ENCODE measurements at places on chromosomes 7 and 10.

DNA sequence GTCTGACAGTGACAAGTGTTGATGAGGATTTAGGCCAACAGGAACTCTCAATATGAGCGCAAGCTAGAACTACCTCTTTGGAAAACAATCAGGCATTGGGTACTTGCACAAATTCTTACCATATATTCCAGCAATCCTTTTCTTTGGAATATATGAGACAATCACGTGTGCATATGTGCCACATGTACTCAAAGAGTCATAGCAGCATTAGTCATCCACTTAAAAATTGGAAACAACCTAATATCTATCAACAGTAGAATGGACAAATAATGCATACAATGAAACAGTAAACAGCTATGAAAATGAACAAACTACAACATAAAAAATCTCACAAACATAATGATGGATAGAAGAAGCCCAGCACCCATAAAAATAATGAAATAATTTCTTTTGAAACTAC is 179.7 kb downstream of the GLI3 start:
- DNase-seq = no peak

DNA sequence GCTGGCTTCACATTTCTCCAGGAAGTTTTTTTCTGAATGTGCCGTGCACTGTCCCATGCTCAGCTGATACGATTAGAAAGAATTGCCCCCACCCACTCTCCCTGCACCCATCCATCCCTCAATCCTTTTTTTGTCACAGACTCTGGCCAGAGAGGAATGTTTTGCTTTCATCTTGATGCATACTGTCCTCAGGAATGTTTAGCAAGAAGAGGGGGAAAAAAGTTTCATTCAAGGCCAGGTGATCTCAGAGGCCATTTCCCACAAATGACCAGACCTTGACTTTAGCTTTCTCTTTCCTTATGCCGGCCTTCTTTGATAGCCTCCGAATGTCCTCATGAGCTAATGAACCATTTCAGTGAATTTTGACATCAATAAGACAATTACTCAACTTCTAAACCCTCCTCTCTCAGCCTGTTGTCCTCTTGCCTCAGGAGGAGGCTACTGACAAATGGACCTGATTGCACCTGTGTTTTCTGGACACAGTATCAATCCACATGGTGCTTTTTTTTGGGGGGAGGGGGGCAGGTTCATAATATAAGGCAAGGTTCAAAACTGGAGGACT is 105.0 kb upstream of the KLF6 start:
- no peak for DNase-seq

- DNase-seq = no peak
Observed at GRCh38 chr10:97974526-97975525, 55.6 kb downstream of the CRTAC1 start.

- no peak for DNase-seq
Observed at GRCh38 chr10:11440250-11441150, 170.9 kb downstream of the USP6NL start.

- DNase-seq = no peak
Observed at GRCh38 chr10:62082729-62083411, 181.4 kb downstream of the ARID5B start.

DNA sequence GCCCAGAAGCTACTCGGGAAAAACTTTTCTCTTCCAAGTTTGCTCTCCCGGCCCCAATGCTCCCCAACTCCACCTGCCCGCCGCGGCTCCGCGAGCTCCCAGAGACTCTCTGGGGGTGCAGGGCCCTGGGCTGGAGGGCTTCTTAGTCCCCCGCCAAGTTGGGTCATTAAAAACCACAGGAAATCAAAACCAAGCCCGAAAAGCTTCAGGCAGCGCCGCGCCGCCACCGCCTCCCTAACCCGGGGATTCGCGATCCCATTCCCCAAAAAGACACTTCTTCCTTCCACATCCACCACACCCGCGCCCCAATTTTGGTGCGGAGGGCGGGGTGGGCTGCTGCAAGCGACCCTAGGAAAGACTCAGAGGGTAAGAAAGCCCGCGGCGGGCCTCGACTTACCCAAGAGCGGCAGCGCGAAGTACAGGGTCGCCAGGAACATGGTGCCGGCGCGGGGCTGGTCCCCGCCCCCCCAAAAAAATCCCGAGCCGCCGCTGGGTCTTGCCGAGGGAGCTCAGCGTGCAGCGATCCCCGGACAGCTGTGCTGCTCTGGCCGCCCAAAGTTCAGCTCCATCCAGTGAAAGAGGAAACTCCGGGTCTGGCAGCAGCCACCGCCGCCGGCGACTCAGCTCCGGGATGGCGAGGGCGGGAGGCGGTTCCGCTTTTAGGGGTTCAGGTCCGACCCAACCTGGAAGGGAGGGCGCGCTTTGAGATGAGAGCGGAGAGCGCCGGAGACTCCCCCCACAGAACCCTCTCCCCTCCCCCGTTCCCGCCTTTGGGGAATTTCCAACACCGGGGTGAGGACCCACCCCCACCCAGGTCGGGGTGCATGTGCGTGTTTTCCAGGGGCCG is 1.2 kb downstream of the GFRA1 start:
- no peak for DNase-seq

GRCh38 chr7:3241686-3242258 is 59.3 kb upstream of the SDK1 start:
- no peak for DNase-seq

DNA sequence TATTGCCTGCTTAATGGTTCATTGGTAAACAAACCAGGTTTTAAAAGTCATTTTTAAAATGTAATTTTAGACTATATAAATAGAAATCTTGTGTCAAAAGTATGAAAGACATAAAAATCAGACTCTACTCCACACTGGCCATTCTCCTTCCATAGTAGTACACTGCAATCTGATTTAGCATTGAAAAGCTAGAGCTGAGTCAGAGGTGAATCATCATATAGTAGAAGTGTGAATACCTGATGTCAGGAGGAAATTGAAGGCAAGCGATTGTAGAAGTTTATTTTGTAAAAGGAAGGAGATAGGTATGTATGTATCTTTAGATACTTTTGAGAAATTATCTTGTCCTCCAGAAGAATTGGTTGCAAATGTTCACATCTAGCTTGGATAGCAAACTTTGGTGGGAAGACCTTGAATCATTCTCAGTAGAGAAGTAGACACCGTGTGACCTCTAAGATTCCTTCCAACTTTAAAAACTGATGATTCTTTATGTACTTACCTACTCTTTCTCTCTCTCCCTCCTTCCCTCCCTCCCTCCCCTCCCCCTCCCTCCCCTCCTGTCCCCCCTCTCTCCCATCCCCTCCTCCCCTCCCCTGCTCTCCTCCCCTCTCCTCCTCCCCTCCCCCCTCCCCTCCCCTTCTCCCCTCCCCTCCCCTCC is 88.1 kb downstream of the BTAF1 start:
- no peak for DNase-seq

GRCh38 chr10:80870282-80870681 is 332.6 kb downstream of the SH2D4B start:
- no peak for DNase-seq

DNA sequence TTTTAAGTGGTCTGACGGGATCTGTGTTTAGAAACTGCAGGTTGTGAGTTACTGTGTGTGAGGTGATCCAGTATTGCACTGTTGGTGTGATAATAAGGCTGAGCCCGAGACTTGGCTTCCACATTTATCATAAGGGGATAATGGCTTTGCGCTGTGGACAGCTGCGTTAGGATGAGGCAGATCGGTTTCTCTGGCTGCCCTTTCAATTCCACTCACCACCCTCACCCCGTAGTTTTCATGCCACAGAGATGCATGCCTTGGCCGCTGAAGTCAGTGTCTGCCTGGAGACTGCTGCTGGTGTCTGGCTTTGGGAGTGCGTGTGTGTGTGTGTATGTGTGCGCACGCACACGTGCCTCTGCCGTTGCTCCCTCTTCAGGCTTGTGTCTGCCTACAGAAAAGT is 273.0 kb downstream of the CCDC3 start:
- DNase-seq = no peak

- no peak for DNase-seq
Observed at GRCh38 chr7:77439572-77439971, 23.4 kb upstream of the GSAP start.

DNA sequence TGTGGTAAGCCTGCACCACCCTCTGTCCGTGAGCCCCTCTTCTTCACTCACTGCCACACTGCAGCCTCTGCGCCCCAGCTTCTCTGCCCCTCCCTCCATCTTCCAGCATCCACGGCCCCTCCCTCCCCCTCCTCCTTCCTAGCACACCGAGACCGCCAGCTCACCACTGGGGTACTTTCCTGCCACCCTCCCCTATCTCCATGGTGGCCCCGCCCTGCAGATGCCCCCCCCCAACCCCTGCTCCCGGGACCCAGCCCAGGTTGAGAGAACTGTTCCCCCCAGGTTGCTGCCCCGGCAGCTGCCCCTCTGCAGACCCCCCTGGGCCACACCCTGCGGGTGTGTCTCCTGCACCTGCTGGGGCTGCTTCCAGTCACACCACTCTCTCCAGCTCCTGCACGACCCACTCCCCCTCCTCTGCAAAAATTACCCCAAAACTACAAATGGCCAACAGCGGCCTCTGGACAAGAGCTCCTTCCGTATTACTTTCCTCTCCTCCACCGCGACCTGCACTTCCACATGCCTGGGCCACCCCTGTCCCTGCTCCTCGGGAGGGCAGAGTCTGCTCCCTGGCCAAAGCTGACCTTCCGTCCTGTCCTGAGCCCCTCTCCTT is 209.2 kb upstream of the PPP2R2D start:
- DNase-seq = no peak

DNA sequence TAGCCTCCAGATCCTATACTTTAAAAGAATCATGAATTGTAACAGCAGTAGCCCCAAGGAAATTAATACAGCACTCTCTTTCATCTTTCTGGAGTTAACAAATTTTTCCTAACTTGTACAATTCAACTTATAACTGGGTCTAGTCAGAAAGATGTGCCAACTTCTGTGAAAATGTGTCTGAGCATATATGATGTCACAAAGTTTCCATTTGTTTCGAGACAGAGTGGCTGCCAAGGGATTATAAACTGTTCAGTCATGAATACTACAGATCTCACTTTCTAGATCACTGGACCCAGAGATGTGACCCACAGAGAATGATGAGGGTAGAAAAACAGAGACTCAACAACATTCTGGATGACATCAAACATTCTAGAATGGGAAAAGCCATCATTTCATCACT is 249.2 kb upstream of the PHF14 start:
- DNase-seq = no peak

DNA sequence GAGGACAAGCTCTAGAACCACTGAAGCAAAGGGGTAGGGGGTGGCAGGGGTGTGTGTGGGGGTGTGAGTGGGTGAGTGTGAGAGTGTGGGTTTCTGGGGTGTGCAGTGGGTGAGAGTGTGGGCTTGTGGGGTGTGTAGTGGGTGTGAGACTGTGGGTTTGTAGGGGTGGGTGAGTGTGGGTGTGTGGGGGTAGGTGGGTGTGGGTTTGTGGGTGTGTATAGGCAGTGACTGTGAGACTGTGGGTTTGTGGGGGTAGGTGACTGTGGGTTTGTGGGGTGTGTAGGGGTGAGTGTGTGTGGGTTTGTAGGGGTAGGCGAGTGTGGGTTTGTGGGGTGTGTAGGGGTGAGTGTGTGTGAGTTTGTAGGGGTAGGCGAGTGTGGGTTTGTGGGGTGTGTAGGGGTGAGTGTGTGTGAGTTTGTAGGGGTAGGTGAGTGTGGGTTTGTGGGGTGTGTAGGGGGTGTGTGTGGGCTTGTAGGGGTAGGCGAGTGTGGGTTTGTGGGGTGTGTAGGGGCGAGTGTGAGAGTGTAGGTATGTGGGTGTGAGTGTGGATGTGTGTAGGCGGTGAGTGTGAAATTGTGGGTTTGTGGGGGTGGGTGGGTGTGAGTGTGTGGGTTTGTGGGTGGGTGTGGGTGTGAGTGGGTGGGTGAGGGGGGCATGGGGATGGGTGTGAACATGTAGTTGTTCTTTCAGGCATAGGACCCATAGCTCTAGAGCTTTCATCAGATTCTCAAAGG is 8.8 kb downstream of the NOS3 start:
- no peak for DNase-seq

DNA sequence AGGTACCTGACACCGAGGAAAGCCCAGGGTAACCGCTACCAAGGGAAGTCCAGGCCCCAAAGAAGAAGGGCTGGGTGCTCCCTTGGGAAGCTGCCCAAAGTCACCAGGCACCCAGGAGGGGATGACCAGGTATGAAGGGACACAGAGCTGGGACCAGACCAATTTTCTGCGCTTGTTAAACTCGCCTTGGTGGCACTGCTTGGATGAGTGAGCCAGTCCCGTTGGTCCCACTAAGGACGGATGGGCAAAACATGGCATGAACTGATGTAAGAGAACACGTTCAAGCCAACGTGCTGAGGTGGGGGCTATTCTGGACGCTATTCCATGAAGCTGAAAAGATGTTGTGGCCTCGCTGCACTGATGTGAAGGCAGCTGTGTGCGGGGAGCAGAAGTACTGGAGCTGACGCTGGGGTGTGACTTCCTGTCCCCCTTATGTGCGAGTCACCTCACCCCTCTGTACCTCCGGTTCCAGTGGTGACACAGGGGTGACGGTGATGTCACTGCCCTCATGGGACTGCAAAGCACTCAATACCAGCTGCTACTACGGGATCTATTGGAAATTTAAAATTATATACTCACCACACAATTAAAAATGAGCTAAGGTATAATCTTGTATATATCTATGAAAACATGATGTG is 73.6 kb downstream of the COBL start:
- no peak for DNase-seq

DNA sequence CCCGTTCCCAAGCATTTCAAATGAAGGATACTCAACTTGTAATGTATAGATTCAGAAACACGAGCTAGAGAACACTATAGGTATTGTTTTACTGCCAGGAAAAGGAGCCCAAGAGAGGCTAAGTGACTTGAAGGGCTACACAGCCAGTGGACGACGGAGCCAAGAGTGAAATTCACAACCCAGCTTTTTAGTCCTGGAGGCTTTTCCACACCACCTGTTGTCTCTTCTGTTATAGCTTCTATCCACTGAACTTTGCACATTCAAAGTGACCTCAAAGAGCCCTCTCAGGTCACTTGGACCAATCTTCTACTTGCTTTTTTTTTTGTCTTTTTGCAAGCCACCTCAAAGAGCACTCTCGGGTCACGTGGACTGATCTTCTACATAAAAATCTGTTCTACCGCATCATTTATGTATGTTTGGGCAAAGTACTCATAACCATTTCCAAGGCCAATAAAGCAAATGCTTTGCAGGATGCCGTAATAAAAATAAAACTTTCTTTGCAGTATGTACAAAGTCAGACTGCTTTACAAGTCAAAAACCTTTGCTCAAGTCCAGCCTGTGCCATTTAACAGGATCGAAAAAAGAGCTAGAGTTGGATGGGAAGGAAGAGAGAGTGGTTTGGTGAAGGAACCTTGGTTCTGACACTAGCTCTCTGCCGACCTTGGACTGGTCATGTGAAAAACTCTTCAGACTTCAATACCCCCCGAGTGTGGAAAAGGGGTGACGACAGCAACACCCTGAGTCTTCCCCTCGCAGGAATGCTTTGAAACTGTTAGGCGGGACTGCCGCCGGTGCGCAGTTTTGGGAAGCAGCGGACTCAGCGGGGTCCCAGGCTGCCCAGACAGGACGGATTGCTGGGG is 821 bp downstream of the SLC35B4 start:
- no peak for DNase-seq

- DNase-seq = no peak
Observed at GRCh38 chr10:14039968-14040668, 290.6 kb downstream of the FRMD4A start.

- no peak for DNase-seq
Observed at GRCh38 chr7:75844158-75844557, 30.6 kb upstream of the CCL24 start.

Data from esophagus squamous epithelium (tissue), 5 donors.